ENCODE measurements at places on chromosomes 7 and 10.

DNA sequence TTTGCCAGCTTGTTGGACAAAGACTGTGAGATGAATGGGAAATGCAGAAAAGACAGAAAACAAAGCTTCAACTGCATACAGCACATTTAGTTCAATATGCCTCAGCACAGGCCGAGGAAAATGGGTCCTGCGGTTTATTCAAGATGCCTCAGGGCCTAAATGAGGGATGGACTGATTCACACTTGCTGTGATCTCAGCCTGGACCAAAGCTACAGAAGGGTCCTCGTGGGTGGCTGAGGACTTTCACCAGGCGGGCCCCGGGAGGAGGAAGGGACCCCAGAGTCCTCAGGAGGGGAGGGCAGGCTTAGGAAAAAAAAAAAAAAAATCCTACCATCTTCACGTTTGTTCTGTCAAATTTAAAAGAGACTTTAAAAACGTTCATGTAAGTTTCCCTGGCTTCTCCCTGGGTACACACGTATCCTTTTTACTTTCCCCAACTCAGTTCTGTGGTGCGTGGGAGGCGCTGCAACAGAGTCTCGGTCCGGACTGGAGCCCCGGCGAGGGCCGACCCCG lies 624 bp upstream of the ZNF783 start:
- no peak for DNase-seq

DNA sequence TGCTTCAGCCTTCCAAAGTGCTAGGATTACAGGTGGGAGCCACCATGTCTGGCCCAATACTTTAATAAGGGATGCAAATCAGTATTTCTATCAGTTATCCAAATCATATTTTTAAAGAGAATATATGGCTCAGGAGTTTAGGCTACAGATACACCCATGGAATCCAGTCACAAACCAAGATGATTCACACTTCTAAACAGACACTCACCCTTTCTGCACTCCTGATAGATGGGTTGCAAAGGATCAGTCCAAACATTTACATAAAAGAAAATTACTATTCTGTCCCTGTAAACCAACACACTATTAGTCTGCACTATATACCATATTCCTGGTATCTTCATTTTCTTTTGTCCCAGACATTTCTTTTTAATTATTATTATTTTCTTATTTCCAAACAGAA lies 2.2 kb downstream of the MORN4 start:
- DNase-seq: peak; percentile 32

DNA sequence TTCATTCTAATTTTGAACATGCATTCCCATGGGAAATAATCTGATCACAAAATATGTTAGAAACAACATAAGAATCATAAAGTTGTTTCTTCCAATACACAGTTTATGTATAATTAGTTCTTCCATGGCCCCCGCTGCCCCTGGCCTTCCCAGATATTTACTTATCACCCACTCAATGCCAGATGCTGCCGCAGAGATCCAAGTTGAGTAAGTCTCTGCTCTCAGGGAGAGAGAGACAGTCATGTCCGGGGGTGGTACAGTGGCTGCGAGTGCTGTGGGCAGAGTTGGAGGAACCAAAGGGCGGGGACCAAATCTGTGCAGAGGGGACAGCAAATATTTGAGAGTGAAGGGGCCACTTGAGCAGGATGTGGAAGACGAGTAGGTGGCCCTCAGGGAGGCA lies 37.1 kb downstream of the COL26A1 start:
- no peak for DNase-seq

GRCh38 chr7:82209179-82209747 lies 234.3 kb downstream of the CACNA2D1 start:
- DNase-seq: no peak

GRCh38 chr7:140016540-140016939 lies 46.2 kb downstream of the PARP12 start:
- no peak for DNase-seq

- peak; percentile 54 for DNase-seq
Observed at GRCh38 chr7:80312139-80312661, 177.6 kb downstream of the GNAI1 start.

DNA sequence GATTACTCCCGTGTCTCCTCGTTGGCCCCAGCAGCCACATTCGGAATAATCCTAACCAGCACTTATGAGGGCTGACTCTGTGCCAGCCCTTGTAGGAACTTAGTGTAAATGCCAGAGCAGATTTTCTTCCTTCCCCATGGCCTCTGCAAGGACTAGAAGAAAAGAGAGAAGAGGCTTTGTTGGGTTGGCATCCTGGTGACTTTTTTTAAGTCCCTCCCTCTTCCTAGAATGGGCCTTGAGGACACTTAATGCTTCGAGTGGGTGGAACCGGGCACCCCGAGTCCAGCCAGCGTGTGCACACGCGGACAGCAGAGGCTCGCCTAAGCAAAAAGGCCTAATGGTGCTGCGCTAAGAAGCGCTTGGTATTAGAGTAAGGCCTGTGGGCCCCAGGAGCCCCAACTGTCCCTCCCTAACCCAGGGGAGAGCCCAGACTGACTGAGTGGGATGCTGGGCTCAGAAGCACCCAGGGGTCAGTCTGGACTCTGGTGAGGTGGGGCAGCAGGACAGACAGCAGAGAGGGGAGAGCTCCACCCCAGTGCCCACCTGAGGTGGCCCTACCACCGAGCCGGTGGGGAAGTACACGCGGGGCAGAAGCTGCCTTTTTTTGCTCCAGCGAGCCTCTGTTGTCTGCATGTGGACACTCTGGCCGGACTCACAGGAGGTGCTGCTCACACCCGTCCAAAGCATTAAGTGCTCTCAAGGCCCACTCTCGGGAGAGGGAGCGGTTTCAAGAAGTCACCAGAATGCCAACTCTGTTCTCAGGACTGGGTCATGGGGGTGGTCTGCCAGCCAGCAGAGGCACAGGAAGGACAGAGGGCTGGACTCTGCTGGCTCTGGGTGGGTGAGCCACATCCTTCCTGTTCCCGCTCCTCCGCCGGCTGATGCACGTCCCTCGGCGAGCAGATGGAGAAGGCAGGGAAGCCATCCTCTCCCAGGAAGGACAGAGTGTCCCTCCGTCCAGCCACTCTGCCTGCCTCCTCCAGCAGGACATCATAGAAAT lies 12.5 kb downstream of the ITPRIP start:
- no peak for DNase-seq

DNA sequence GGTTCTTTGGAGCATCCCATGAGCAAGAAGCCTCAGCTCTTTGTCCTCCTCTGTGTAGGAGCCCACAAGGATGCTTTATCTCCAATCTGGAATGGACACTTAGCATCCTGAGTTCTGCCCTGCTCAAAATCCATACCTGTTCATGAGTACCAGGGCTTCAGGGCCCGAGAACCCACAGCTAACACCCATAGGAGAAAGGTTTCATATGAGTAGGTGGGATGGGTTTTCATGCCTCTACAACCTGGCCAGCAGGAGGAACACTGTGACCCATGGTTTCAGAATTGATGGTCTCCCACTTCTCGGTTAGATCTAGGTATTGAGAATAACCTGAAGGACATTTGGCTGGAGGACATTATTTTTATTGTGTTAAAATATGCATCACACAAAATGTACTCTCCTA lies 57.8 kb downstream of the TBXAS1 start:
- DNase-seq: no peak

DNA sequence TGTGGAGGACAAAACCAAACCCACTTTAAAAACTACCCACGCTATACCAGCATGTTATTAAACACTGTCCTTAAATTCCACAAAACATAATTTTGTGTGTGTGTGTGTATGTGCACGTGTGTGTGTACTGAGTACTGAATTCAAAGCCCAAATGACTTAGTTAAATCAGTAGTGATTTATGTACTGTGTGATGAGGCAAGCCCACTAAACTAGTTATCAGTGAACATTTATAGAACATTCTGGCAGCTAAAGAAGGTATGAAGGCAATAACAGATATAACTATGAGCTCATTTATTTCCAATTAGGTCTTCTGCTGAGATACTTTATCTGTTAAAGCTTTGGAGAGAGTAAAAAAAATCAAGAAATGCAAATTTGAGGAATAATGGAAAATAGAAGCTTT lies 115.1 kb downstream of the CPED1 start:
- no peak for DNase-seq

GRCh38 chr10:24114556-24114955 lies 94.4 kb upstream of the KIAA1217 start:
- no peak for DNase-seq

DNA sequence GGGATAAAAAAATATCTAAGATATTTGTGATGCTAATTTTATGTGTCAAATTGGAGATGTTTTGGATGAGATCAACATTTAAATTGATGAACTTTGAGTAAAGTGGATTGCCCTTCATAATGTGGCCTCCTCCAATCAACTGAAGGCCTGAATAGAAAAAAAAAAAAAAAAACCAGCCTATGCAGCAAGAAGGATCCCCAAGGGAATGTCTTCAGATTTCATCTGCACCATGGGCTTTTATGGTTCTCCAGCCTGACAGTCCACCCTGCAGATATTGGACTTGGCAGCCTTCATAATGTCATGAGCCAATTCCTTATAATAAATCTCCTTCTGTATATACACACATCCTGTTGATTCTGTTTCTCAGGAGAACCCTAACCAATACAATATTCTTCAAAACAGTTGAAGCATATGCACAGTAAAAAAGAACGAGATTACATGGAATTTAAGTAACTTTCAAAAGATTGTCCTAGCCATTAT lies 316.9 kb upstream of the PLXDC2 start:
- DNase-seq: no peak

GRCh38 chr10:83542774-83543411 lies 596.4 kb upstream of the GHITM start:
- DNase-seq: no peak

DNA sequence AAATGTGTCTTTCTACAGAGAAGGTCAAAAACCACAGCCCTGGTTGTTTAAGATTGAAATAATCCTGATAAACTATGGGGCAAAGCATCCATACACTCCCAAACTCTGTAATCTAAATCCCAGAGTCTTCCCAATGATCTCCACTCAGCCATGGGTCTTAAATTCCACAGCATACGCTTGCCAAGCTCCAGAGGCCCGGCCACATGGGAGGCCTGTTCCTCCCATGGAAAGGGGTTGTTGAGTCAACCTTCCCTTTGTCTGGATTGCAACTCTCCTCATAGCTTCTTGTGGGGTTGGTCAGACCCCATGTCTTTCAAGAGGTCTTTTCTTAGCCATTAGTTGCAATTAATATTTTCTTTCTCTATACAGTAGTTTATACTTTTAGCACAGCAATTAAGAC lies 718 bp upstream of the STEAP4 start:
- no peak for DNase-seq

- no peak for DNase-seq
Observed at GRCh38 chr7:141534757-141535737, 16.2 kb upstream of the AGK start.

DNA sequence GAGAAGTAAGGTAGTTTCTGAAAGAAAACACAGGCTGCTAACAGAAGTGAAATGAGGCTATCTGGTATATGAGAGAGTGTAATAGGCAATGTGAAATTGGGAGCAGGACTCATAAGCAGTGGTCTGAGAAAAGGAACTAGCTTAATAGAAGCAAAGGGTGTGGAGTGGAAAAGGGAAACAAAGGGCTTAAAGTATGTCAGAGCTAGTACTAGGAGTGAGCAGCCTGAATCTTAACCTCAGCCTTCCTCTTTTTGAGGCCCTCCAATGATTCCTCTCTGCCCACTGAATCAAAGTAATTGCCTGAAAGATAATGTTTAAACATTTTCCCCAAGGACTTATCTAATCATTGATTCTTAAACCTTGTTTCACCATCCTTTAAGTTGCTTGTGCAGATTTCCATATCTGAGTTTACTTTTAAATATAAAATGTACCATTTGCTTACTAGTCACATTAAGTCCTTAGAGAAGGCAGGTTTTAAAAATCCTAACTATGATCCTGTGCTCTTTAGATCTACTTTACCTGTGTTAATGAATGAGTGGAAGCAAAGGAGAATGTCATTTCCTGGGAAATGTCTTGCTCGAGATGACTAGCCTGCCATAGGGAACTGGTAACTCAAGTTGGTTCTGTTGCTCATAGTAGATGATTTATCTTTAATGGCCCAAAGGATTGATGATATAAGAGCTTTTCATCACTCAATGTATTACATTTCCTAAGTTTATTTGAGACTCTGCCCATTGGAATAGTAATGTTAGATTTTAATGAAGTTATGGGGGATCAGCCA lies 155.0 kb downstream of the SKAP2 start:
- DNase-seq: no peak

- DNase-seq: no peak
Observed at GRCh38 chr7:97623333-97623732, 108.6 kb upstream of the TAC1 start.

GRCh38 chr7:27217951-27218350 lies 18.1 kb upstream of the HOXA13 start:
- no peak for DNase-seq

DNA sequence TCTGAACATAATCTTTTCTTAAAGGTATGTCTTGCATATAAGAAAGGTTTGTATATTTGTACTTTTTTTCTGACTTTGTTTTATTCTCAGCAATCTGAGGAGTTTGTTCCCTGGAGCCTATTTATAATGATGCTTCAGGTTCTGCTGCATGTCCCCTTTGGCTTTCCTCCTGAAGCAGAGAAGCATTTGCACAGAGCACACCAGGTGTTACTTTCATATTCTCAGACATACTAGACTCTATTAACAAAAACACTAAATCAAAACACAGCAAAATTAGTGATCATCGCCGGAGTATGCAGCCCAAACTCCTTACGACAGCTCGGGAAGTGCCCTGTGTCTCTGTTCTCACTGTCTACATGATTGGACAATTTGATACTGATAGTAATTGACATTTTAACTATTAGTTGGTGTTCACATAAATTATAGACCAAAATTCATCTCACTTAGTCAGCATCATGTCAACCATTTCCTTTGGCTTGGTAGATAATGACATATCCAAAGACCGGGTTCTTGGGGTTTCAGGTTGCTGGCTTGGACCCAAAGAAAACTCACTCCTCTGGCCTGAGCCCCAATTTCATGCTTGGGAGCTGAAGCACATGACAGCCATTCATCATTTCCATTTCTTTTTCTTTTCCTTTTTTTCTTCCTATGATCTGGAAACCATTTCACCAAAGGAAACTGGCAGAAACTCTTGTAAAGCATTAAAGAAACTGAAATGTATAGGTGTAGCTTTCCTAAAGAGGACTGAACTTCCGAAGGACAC lies 400.1 kb upstream of the NRP1 start:
- no peak for DNase-seq

GRCh38 chr7:7567898-7568531 lies 1.3 kb downstream of the MIOS start:
- DNase-seq: no peak

- no peak for DNase-seq
Observed at GRCh38 chr10:130351466-130352290, 215.5 kb downstream of the GLRX3 start.

- no peak for DNase-seq
Observed at GRCh38 chr10:112675560-112676083, 228.6 kb downstream of the VTI1A start.

Measured in AG08396 (cell line).